ENCODE measurements at places on chromosomes 4 and X.

DNA sequence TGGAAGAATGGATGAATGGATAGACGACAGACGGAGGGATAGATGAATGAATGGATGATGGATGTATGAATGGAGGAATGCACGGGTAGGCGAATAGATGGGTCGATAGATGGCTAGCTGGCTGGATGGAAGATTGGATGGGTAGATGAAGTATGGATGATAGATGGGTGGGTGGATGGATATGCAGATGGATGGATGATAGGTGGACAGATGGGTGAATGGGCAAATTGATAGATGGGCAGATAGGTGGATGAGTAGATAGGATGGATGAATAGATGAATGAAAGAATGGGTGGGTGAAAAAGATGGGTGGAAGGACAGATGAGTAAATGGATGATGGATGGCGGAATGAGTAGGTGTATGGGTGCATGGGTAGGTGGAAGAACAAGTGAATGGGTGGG lies 57.3 kb downstream of the EVC2 start:
- DNase-seq, result no peak

GRCh38 chrX:21745756-21746155 lies 12.2 kb downstream of the SMPX start:
- DNase-seq, result peak; percentile 6

DNA sequence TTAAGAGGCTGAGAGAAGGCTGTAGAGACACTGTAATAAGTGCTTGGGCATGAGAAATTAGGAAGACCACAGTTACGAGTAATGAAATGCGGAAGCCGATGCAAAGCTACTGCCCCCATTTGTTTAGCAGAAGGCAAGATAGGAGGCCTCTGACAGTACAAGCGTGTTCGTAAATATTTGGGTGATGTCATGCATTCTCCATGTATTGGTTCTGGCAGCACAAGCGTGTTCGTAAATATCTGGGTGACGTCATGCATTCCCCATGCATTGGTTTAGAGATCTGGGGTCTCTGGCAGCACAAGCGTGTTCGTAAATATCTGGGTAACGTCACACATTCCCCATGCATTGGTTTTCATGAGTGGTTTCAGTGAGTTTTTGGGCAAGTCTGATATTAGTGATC lies 661.5 kb upstream of the FRG1 start:
- no peak for DNase-seq

- DNase-seq, result no peak
Measured at GRCh38 chr4:140049849-140050637, 103.9 kb downstream of the MAML3 start.

- no peak for DNase-seq
Measured at GRCh38 chr4:71293705-71294104, 45.1 kb upstream of the SLC4A4 start.

- no peak for DNase-seq
Measured at GRCh38 chr4:71221510-71222466, 117.0 kb upstream of the SLC4A4 start.

GRCh38 chrX:13965531-13965930 lies 64.2 kb downstream of the GEMIN8 start:
- no peak for DNase-seq

DNA sequence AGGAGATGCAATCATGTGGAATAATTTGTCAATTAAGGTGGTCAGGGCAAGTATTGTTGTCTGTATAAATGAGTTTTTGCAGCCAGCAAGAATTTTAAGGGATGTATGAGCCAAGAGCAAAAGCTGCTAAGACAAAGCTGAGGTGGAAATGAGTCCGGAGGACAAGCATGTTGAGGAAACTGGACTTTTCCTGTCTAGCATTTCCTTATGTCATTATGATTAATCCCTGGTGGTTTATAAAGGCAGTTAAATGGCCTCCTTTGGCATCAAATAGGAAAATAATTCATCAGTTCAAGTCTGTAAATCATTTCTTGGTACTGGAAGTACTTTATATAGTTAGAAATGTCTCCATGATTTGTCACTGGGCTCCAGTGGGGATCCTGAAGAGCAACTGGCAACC lies 61.6 kb upstream of the TEX13A start:
- DNase-seq, result no peak

GRCh38 chr4:152678841-152679240 lies 956 bp downstream of the TMEM154 start:
- DNase-seq, result no peak

- DNase-seq, result no peak
Measured at GRCh38 chr4:138925495-138925894, 90.1 kb upstream of the NOCT start.

- DNase-seq, result no peak
Measured at GRCh38 chrX:154840856-154841255, 6.4 kb upstream of the SMIM9 start.

DNA sequence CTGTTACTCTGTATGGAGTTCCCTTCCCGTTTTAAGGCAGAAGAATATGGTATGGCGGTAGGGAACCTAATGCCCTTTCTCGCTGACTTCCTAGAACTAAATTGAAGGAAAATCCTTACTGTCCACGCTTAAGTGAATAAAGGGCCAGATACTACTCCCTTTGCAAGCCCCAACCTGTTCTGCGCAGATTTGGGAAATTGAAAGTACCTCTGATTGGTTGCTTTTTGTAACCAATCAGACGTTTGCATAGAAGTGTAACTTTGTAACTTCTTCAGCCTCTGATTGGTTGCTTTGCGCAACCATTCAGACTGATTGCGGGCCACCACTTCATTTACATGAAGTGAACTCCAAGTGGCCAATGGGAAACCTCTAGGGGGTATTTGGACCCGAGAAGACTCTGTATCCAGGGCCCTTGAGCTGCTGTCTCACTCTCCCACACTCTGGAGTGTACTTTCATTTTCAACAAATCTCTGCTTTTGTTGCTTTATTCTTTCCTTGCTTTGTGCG lies 1.2 kb upstream of the TMEM33 start:
- no peak for DNase-seq

DNA sequence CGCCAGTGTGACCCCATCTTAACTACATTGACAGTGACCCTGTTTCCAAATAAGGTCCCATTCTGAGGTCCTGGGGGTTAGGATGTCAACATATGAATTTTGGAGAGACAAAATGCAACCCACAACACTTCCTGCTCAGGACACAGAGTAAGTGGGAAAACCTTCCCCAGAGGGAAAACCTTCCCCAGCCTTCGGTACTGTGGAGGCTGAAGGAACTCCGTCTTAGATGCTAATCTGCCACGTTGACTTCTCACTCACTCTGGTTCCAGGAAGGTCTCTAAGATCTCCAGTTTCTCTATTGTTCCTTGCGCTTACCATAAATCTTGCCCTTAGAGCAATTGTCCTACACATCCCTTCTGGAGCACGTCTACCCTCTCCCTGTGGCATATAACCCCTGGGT lies 29.7 kb upstream of the HMX1 start:
- no peak for DNase-seq

GRCh38 chr4:121989715-121990114 lies 37.9 kb upstream of the TRPC3 start:
- DNase-seq, result no peak

- DNase-seq, result no peak
Measured at GRCh38 chr4:91330555-91331137, 973.1 kb upstream of the GRID2 start.

DNA sequence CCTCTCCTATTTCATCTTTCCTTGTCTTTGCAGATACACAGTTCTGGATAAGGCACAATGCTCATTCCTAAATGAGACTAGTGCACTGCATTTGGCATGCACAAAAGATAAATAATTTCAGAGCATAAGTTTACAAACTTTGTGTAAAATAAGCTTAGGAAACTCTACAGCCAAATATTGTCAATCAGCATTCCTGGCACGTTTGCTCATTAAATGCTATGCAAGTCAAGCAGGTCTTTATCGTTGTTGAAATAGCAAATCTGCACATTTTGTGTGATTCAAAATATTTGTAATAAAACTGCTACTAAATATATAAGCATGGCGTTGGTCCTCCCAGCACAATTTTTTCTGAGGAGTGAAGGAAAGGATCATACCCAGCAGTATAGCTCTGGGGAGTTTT lies 322.1 kb upstream of the NOCT start:
- DNase-seq, result no peak

- DNase-seq, result no peak
Measured at GRCh38 chr4:77958897-77959296, 96.3 kb downstream of the MRPL1 start.

DNA sequence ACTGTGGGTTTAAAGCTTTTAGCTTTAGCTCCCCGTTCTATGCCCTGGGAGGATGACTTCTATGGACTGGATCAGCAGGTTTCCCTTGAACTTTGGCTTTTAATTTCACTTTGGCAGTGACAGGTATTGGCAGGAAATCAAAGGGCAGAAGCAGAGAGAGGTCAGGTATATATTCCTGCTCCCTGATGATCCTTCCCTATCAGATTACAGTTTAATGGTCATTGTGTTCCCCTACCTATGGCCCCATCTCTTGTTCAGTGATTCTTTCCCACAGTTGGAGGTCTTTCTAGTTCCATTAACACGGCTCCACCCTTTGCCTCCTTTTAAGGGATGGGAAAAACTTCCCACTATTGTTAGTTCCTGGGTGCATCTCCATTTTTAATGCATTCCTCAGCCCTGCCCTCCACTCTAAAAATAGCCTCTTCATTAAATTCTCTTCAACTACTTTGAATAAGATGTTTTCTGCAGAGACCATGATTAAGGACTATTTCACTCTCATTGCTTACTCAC lies 107.8 kb upstream of the TMEM47 start:
- DNase-seq, result no peak

DNA sequence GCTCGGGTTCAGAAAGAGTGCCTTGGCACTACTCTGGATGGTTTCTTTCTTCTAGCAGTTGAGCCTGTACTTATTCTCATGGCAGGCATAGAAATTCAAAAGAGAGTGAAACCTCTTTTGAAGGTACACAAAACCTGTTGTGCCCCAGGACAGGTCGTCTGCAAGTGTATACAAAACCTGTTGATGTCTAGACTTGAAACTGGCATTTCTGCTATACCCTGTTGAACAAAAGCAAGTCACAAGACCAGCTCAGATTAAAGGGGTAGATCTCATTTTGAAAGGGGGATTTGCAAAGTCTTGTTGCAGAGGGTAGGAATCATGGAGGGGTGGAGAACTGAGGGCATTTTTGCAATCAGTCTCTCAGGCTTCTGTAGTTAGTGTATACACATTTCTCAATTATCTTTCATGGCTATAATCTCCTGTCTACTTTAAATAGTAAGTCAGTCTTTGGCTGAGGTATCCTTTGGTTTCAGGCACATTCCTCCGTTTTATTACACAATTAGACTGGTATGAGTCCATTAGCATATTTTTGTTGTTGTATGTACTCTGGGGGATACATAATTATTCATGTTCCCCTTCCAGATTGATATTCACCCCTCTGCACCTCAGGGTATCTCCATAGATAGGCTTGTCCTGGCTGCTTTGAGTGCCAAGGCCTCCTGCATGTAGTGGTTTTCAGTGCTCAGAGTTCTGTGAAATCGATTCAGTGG lies 251.4 kb downstream of the DTHD1 start:
- DNase-seq, result no peak

DNA sequence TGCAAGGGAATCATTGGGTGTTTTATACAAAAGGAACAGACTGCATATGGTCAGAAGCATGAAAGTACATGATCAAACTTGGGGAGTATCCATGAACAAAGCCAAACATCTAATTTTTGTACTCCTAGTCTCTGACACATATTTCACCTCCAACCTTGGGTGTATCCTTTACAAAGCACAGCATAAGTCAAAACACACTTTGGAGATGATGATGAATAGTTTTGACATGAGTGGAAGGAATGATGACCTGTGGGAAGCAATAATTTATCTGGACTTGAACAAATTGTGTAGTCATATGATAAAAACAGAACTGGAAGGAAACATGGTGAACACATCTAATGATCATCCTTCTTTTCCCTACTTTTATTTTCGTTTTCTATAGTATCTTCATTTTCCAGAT lies 108.7 kb upstream of the PLS3 start:
- no peak for DNase-seq

DNA sequence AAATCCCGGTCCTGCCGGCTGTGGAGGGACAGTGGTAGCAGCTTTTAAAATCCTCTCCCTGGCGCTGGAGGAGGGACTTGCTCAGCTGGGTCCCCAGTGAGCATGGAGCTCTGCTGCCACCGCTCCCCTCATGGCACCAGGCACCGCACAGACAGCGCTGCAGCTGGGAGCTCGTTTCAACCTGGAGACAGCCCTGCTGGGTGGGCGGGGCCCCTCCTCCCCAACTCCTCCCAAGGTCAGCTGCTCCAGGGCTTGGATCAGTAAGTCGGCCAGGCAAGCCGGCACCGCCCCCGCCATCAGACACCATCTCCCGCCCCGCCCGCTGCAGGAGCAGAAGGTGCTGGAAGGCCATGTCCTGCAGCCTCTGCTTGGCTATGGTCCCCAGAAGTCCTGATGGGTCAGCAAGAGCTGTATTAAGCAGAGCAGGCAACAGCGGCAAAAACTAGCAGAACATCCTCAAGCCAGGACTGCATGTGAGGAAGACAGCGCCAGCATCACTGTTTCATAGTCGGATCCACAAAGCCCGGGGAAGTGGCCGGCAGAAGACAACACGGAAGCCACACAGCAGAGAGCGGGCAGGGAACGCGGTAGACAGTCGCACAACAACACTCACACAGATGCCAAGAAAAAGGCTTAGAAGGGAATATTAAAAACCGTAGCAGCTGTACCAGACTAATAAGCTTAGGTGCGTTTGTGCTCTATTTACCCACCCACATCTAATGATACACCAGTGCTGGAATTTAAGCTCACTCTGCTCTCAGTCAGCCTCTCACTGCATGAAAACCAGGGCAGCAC lies 16.2 kb downstream of the ZFYVE28 start:
- no peak for DNase-seq

- DNase-seq, result no peak
Measured at GRCh38 chr4:74692972-74693371, 101.4 kb downstream of the BTC start.

DNA sequence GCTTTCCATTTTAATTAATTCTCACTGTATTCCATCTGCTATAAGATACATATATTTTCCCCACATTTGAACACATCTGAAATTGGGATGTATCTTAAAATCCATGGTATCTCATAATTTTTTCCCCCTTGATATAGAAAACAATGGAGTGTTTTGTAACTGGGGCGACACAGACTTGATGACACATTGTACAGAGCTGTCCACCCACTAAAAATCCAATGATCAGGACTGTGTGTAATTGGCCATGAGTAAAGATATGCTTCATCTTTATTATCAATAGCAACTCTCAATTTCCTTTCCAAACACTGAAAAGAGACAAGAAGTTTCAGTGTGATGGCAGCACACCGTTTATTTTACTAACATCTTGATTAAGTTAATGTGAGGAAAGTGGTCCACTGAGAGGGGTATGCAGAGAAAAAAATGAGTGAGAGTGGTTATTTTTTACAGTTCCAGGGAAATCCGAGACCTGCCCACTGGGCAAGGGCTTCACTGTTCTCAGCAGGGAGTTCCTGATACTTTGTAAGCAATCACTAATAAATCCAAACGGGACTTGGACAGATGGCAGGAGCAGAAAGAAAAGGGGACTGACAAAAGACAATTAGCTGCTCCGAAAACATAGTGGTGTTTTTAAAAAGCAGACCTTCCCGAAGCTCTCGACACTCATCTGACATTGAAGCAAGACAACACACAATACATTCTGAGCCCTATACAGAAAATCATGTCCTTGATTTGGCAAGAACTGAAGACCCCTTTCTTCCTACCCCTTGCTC lies 149.4 kb downstream of the TSPAN5 start:
- DNase-seq, result no peak

GRCh38 chrX:134810211-134810610 lies 151.9 kb upstream of the PLAC1 start:
- no peak for DNase-seq

All from stimulated activated CD8-positive, alpha-beta memory T cell treated with anti-CD3 and anti-CD28 coated beads, Interleukin-4, amount 100 ng/mL, for 4 hours (primary cell).